ENCODE measurements at places on chromosomes 13 and 19.

- DNase-seq, result no peak
These were observed 44.5 kb upstream of the KCTD15 start for GRCh38 chr19:33752018-33752800.

GRCh38 chr13:77359171-77359570, 32.3 kb upstream of the MYCBP2 start:
- DNase-seq, result no peak

GRCh38 chr13:50627111-50627510, 216.4 kb downstream of the DLEU7 start:
- no peak for DNase-seq

GRCh38 chr13:74920920-74921319, 561.0 kb downstream of the TBC1D4 start:
- DNase-seq, result no peak

- DNase-seq, result no peak
These were observed 84.8 kb downstream of the SLC25A15 start for GRCh38 chr13:40874138-40874779.

DNA sequence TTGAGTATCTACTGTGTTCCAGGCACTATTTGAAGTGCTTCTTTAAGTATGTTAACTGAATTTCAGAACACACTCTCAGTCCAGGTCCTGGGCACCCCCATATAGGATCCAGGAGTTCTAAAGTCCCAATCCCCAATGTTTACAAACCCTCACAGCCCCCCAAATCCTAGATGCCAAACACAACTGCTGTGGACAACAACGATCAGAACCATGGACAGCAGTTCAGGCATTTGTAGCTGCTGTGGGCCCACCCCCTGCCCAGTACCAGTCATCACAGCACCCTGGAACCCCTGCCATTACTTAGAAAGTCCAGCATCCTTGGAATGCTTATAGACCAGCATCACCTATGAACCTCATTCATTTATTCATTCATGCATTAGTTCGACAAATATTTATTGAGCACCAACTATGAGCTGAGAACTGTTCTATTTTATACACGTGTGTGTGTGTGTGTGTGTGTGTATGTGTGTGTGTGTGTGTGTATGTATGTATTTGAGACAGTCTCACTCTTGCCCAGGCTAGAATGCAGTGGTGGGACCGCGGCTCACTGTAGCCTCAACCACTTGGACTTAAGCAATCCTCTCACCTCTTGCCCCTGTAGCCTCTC, 19.3 kb upstream of the SDHAF1 start:
- no peak for DNase-seq

DNA sequence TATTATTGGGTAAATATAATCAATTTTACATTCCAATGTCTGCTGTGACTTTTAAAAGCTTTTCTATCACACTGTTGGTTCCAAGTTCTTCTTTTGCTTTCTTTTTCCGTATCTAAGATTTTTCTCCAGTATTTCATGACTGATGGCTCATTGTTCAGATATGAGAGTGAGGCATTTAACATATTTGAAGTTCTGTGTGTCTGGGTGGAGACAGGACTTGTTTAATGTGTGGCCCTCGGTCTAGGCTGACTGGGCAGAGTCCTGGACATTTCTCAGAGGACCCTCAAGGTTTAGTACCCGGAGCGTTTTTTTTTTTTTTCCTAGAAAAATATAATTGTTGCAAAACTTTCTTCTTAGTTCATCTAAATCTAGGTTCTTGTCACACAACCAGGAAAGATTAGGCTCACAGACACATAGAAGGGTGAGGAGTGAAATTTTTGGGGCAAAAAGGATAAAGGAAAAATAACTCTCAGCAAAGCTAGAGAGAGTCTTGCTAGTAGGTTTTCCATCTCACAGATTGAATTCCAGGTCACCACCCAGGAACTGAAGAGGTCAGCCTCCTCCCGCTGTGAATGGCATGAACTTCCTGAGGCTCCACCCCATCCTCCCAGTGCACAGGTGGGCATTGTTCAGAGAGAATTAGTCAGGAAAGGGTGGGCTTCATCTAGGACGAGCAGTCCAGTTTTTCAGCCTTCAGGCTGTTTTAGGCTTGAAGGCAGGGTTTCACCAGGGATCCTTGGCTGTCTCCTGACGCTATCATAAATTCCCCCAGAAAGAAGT, 1002.4 kb upstream of the PCDH9 start:
- DNase-seq, result no peak

- peak; percentile 44 for DNase-seq
These were observed 12.3 kb upstream of the CADM4 start for GRCh38 chr19:43651758-43652545.

DNA sequence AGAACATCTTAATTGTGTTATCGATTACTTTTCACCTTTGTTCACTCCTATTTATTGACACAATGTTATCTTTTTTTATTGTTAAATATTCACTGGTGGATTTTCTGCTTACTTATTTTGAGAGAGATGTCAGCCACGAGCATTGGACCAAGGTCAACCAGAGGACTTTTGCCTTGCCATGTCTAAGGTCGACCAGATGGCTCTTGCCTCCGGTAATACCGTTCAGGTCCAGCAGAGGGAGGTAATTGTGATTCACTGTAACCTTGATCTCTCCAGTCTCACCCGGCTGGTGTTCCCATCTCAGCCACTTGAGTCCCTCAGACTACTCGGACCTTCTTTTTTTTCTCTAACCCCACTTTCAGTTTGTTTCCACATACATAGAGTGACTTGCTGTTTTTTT, 1438.1 kb downstream of the UQCRFS1 start:
- DNase-seq, result no peak

GRCh38 chr19:51470966-51471365, 7.4 kb upstream of the CEACAM18 start:
- DNase-seq, result no peak

GRCh38 chr19:13209484-13210338, 59.5 kb downstream of the IER2 start:
- no peak for DNase-seq

DNA sequence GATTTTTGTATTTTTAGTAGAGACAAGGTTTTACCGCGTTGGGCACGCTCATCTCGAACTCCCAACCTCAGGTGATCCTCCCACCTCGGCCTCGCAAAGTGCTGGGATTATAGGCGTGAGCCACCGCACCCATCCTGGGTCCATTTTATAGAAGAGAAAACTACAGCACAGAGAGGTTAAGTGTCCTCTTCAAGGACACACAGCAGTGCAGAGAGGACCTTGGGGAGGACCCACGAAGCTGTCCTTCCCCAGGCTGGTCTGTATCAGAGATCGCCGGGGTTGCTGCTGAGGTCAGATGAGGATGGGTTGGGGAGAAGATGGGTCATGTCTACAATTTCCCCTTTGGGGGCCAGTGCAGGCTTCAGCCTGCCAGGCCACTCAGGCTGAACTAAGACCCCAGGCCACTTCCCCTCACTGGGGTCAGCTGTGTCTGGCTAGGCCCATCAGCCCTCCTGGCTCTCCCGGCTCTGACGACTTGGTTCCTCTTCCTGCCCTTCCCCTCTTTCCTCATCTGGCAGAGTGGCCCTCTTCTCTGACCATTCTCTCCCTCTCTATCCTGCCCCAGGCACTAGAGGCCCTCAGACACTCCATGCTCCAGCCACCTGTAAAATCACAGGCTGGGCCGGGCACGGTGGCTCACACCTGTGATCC, 9.6 kb downstream of the MYO1F start:
- DNase-seq, result no peak

GRCh38 chr13:27319404-27319803, 48.8 kb downstream of the RASL11A start:
- no peak for DNase-seq

- no peak for DNase-seq
These were observed 1744.8 kb upstream of the MIR17HG start for GRCh38 chr13:89602655-89603054.

GRCh38 chr13:49450105-49450819, 6.2 kb downstream of the SETDB2 start:
- DNase-seq, result no peak

GRCh38 chr13:34162544-34162933, 344.6 kb downstream of the RFC3 start:
- DNase-seq, result no peak

DNA sequence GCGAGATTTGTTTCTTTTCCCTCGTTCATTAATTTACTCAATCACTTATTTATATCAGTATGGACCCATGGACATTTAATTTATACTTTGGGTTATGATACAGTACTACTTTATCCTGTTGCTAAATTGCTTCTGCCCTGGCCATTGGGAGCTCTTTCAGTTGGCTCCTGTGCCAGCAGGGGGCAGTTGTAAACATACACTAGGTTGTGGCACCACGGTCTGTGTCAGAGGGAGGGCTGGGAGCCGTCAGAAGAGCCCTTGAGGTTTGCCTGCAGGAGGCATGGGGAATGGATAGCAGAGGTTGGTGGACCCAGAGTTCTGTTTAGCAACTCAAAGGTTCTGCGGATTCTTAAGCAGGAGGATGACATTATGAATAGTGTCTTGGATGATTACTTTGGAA, 94.3 kb downstream of the ERCC5 start:
- DNase-seq, result no peak

DNA sequence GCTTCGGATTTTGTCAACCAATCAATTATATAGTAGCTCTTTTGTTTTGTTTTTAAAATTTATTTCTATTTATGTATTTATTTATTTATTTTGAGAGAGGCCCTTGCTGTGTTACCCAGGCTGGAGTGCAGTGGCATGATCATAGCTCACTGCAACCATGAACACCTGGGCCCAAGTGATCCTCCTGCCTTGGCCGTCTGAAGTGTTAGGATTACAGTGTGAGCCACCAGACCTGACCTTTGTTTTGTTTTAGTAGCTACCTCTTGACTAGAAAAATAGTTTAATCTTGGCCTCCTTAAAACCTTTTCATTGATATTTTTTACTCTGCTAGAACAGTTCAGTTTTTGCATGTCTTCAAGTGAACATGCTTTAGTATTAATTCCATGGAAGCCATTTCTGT, 15.1 kb downstream of the GARRE1 start:
- no peak for DNase-seq

DNA sequence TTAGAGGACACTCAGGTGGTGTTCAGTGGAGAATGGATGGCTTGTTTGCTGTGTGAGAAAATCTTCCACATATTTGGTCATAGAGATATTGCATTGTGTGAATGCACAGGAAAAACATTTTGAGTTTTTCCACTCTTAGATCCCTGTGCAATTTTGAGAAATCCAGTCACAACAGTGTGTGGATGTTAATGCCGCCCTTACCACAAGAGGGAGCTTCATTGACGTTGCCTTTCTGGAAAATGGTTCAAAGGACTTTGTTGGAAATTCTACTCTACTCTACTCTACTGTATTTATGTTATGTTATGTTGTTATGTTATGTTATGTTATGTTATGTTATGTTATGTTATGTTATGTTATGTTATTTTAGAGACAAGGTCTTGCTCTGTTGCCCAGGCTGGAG, 13.4 kb downstream of the ZNF20 start:
- DNase-seq, result peak; percentile 23

GRCh38 chr13:113394339-113394640, 30.4 kb upstream of the GRTP1 start:
- DNase-seq, result no peak

- DNase-seq, result no peak
These were observed 182.4 kb upstream of the UFM1 start for GRCh38 chr13:38167164-38167822.

GRCh38 chr13:31970231-31970930, 61.2 kb upstream of the FRY start:
- DNase-seq, result no peak

DNA sequence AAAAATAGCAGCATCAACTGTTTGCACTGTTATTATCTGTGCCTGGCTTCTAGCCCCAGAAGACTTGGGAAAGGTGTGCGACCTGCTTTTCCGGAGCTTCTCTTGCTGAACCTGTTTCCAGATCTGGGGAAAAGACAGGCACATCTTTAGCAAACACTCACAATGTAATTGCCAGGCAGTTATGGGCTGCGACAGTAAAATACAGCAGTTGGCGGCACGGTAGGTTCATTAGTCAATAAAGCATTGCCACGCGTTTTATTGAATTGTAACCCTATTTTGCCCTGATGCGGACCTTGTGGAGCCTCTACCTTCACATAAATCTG, 223.7 kb upstream of the TSHZ3 start:
- no peak for DNase-seq
